ENCODE measurements at places on chromosomes 16 and 17. TPM values are rescaled to one million over a fixed set of nuclear protein-coding genes. Genes with fewer than 3 reads are reported as not detected.

CUEDC1 gene
- 36.9 TPM for total RNA-seq

TANC2 gene
- 177 TPM for total RNA-seq

HAS3 gene
- 58.9 TPM for total RNA-seq

KRT33A gene
- not detected for total RNA-seq

TMEM235 gene
- total RNA-seq: not detected

SHPK gene
- 22.8 TPM for total RNA-seq

DNA sequence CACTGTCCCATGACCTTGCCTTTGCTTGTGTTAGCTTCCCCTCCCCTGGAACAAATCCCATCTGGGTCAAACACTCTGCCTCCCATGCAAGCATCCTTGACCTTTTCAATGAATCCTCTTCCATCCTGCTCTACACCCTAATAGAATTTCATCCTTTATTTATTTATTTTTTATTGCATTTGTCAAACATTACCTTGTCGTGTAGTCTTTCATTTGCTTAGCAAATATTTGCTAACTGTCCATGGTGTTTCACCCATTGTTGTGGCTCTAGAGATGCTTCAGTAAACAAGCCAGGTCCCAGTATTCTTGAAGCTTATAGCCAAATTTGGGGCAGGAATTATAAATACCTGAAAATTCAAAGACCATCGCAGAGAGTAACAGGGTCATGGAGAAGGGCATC, 51.0 kb upstream of the MRTFB start:
- DNase-seq: no peak

DNA sequence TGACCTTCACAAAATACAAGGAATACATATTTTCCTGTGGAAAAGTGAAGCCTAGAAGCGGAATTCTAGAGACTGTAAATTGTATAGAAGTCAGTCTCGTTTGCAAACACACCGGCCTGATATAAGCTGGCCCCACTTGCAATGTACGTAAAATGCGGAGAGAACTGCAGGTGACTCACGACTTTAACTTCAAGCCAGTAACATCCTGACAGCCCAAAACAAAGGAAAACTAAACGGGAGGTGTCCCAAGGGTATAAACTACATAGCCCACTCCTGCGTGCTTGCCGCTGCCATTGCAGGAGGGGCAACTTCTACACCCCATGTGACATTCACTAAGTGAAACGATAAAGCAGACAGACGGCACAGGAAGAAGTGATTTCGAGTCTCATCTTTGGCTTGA, 101.6 kb downstream of the CYTH1 start:
- no peak for DNase-seq

DNA sequence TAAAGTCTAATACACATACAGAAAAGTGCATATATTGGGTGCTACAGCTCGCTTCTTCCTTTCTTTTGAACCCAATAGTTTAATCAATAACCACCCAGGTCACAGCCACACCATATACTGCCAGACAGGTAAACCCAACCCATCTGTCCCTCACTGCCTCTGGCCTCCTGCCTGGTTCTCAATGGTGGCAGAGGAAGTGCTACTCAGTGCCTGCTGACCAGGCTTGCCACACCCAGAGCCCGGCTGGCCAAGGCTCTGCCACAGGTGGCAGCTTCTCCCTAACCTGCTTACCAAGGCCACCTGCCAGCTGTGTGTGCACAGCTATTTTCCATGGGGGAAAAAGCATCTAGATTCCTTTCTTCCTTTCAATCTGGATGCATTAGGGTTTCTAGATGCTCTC, 584 bp downstream of the PMP22 start:
- peak; percentile 65 for DNase-seq

DNA sequence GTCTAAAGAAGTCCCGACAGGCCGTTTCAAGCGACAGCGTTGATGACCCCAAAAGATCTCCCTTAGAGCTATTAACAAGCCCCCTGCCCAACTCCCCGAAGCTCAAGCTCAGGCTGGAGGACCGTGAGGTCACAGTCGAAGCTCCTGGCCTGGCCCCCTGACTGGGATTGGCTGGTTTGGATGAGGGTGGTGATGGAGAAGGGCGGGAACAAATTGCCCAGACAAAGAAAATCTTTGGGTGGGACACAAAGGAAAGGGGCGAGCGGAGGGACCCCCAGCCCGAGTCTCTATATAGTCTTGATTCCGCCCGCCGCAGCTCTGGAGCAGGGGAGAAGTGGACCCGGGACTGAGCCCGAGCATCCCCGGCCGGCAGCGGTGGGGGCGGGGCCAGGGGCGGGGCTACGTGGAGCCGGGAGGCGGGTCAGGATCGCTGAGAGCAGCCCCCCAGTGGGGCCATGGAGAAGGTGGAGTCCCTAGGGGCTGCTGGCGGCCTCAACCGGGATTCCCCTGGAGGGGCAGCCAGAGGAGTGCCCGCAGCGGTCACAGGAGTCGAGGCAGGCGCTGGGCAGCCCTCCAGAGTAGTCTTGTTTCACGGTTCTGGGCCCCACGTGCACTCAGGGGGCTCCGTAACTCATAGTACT, 982 bp upstream of the NEURL4 start:
- DNase-seq: no peak

DNA sequence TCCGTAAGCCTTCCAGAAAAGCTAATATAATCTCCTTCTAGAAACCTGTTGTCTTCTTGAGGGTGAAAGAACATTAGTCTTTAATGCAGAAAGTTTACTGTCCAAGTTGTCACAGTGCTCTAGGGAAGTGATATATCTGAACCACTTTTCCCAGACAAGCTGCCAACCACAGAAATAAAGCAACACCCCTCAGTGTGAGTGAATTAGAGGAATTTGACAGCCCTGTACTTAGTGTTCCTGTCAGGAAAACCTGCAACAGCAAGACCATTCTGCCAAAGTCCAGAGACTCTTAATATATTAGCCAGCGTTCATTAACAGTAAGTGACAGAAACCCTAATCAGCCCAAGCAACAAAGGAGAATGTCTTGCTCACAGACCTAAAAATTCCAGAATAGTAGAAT, 137.7 kb downstream of the KATNIP start:
- no peak for DNase-seq

- no peak for DNase-seq
Observed at GRCh38 chr16:53147500-53148065, 92.8 kb downstream of the CHD9 start.

- DNase-seq: no peak
Observed at GRCh38 chr17:7626956-7627249, 718 bp downstream of the SAT2 start.

DNA sequence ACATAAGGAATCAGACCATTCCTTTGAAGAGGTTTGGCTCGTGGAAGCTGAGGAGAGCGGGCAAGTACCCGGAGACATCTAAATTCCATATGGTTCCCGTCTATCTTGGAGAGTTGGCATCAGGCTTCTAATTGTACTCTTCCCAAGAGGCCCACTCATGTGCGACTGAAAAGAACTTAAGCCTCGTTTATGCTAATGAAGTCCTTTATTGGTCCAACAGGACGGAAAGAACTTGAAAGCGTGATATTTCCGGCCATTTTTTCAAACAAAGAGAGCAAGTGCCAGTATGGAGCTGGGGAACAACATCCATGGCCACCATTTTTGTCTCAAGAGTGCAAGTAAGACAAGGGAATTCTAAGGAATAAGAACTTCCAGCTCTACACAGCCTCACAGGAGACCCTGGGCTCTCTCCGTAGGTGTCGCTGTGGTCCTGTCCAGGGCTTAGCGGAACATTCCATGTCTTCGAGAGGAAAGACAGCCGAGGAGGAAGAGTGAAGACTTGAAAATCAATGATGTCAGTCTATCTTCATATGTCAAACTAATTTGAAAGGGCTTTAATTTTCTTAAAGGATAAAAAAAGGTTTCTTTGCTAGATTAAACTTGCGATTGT, 566.0 kb upstream of the PSMD7 start:
- DNase-seq: no peak
